ENCODE measurements at places on chromosomes 3 and 15.

DNA sequence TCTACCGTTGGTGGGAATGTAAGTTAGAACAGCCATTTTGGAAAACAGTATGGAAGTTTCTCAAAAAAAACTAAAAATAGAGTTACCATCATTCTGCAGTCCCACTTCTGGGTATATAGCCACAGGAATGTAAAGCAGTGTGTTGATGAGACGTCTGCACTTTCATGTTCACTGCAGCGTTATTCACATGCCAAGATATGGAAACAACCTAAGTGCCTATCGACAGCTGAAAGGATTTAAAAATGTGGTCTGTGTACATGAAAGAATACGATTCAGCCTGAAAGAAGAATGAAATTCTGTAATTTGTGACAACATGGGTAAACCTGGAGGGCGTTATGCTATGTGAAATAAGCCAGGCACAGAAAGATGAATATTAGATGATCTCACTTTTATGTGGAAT is 157.7 kb downstream of the THSD4 start:
- DNase-seq: no peak

GRCh38 chr15:56948000-56948763 is 29.7 kb downstream of the TCF12 start:
- no peak for DNase-seq

GRCh38 chr15:28986726-28987125 is 101.0 kb downstream of the APBA2 start:
- no peak for DNase-seq

- no peak for DNase-seq
Measured at GRCh38 chr3:5480190-5480589, 292.7 kb downstream of the EDEM1 start.

- DNase-seq: no peak
Measured at GRCh38 chr15:63499175-63499549, 5.2 kb upstream of the USP3 start.

- no peak for DNase-seq
Measured at GRCh38 chr15:64524778-64525177, 64.4 kb downstream of the ZNF609 start.

DNA sequence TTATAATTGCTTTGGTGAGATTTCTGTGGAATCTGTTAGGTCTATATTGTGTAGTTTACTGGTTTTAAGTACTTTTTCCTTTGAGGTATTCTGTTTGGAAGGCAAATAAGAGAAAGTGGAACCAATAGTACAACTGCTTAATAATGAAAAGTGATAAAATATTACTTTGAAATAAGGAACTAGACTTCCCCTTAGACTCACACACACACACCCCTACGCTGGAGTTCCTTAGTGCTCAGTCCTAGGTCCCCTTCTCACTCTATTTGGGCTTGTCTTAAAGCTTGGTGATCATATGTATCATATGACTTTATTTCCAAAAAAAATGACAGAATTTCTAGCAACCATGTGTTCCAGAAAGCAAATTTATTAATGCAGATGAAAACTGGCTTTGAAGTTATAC is 494.0 kb upstream of the TGFBR2 start:
- DNase-seq: no peak

GRCh38 chr3:193367868-193368267 is 10.7 kb downstream of the ATP13A5 start:
- no peak for DNase-seq

DNA sequence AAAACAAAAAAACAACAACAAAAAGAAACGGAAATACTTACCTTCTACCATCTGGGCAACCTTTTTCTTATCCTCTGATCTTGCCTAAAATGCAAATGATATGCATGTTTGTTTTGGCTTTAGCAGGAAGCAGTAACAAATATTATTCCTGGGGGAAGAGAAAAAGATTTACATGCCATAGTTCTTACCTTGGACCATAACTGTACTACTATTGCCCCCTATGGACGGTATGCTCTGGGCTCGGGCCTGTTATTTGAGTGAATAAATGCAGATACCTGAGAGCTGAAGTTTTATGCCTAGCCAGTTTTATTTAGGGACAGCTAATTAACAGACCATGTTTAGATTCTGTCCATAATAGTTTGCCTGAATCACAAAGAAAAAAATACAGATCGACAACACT is 12.6 kb upstream of the STARD5 start:
- no peak for DNase-seq

GRCh38 chr15:80586161-80586560 is 108.9 kb upstream of the ABHD17C start:
- DNase-seq: no peak

- DNase-seq: no peak
Measured at GRCh38 chr3:52216585-52217408, 8.6 kb downstream of the TLR9 start.

DNA sequence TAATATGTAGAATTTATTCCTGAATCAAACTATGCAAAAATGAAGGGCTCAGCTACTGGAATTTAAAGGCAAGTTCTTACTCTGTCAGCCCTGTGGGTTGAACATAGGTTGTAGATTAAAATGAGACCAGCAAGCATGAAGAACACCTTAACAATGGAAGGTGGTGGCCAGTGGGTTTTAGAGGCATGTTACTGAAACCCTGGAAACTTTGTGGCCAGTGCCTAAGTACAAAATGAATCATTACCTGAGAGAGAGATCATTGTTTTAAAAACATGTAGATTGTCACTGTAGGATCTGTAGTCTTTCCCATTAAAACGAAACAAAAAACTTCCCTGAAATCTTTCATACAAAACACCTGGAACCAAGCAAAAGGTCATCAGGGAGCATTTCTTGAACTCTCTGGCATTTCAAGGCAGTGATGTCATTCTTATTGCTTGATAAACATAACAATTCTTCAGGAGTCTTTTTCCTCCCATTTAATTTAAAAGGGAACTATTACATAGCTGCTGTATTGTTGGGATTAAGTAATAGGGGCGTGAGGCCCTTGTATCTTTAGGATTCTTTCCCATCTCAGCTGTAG is 51.8 kb downstream of the TMEM108 start:
- no peak for DNase-seq

DNA sequence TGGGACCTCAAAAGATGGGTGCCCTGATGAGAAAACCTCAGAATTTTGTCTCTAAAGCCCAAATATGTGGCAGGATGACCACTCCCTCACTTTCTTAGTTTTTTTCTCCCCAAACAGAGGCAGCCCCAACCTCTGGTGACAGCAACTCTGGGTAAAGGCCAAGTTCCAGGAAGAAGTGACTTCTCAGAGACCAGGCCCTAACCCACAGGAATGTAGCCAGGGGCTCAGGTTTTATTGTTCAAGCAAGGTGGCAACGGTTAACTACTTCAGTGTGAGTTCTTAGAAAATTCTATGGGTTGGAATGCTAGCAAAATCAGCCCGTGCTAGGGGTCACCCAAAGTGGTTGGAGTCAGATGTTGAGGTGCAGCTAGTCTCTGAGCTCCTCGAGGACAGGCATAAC is 5.1 kb upstream of the DNAJA4 start:
- no peak for DNase-seq

DNA sequence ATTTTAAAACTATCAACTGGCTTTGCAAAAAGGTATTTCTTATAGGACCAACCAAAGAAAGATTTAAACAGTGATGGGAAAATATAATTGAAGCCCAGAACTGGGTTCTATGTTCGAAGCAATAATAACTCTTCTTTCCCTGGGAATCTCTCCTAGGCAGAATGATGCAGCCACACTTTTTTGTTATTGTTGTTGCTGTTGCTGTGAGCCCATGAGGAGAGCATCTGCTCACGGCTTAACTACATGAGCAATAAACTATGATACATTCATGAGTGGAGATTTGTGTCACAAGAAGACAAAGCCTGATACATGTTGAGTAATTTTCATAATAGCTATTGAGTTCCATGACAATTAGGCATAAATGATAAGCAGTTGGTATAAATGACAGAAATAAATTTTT is 80.5 kb downstream of the CRTC3 start:
- DNase-seq: no peak

GRCh38 chr3:32703491-32703972 is 18.5 kb downstream of the CNOT10 start:
- DNase-seq: no peak

- no peak for DNase-seq
Measured at GRCh38 chr3:27244374-27244773, 124.8 kb downstream of the NEK10 start.

GRCh38 chr15:46413799-46414198 is 779.0 kb downstream of the SQOR start:
- DNase-seq: no peak

- DNase-seq: no peak
Measured at GRCh38 chr3:54212723-54213122, 90.4 kb downstream of the CACNA2D3 start.

DNA sequence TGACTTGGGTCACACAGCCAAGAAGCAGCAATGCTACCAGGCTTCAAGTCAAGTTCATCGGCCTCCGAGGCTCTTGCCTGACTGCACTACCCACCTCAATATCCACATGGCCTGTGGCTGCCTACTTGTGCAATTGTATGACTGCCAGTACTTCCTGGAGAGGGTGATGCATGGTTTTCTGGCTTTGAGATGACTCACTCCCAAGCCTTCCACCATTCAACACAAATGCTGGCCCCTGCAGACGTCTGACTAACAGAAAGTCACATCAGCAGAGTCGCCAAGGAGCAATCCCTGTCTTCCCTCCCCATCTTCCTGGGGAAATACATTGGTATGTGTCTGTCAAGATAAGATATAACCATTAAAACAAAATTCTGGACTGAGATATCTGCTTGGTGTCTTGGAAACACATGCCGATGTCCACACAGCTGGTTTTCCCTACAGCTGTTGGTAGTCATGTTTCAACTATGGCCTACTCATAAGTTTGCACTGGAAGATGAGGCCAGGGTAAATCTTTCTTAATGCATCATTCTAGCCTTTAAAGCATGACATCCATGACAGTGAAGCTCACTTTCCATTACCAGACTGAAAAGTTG is 79.6 kb upstream of the SPATA12 start:
- DNase-seq: no peak

DNA sequence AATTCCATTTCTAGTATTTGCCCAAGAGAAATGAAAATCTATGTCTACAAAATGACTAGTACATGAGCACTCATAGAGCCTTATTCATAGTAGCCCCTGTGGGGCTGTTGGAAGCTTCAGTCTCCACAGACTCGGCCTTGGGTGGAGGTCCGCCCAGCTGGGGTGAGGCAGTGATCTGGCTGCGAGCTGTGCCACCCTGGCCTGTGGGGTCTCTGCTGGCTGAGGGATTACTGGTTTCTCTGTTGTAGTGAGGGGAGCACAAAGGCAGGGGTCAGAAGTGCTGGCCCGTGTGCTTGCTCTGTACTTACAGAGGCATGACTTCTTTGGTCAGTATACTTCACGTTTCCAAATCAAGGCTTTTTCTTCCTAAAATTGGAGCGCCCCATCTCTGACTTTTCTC is 158.2 kb downstream of the CHDH start:
- no peak for DNase-seq

DNA sequence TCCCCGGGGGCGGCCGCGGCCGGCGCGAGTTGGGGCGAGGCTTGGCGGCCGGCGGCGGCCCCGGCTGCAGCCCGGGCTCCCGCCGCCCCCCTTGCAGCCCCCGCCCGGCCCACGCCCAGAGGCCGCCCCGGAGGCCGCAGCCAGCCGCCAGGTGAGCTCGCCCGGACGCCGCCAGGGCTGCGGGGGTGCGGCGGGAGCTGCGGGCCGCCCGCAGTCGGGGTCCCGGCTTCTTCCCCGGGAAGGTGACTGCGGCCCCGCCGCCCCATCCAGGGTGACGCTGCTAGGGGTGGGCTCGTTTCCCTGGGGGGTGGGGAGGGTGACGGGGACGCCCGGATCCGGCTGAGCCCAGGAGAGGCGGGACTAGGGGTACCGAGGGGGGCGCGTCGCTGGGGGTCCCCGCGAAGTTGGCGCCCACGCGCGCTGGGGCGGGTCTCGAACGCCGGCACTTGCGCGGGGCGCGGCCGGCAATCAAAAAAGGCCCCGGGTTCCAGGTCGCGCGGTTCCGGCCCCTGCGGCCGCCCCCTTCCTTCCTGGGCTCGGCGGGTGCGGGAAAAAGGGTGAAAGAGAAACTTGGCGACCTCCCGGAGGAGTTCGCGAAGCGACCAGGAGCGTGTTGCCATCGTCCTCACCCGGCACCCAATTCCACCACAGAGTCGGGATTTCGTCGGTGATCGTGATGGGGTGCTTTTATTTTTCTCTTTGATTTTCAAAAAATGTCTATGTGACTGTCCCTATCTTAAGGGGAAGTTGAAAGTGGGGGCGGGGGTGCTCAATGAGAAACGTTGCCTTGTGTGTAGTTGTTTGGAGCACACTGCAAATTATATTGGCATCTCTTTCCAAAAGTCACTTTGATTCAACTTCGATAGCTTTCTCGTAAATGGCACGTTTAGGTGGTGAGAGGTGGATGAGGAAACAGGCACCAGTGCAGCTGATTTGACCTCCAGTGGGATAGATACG is 619 bp downstream of the ATXN7 start:
- no peak for DNase-seq

DNA sequence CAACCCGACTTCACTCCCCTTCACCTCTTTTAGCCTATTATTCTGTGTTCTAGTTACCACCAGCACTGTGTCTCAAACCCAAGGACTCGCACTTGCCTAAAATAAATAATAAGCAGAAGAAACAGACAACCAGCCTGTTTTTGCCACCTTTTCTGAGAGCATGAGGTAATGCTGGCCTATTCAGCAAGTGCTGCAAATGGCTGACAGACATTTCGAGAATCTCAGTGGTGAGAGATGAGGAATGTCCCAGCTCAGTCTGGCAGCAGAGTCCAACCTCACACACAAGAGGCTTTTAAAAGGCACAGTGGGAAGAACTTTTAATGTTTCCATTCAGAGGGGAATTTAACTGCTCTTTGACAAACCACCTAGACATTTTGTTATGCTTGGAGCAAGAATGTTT is 143.3 kb upstream of the GMNC start:
- DNase-seq: no peak

DNA sequence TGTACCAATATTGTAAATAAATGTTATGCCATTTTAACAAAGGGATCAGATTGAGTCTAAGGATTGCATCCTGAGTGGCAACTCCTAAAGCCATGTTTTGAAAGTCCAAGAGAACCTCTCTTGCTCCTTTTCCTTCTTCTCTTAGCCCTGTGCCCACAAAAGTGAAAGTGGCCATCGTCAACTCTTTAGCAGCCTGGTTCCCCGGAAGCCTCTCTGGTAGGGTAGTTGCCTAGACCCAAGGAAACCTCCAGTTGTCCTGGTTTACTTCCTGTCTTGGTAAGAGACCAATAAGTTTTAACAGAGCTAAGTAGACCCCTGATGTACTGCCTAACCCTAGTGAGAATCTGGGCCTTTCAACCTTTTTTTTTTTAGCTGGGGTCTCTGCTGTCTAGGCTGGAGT is 10.2 kb upstream of the ITPKA start:
- DNase-seq: no peak

- no peak for DNase-seq
Measured at GRCh38 chr3:179156170-179156569, 8.0 kb downstream of the PIK3CA start.

Measured in NCI-H1436 (cell line).